ENCODE measurements at places on chromosomes 5 and 9.

DNA sequence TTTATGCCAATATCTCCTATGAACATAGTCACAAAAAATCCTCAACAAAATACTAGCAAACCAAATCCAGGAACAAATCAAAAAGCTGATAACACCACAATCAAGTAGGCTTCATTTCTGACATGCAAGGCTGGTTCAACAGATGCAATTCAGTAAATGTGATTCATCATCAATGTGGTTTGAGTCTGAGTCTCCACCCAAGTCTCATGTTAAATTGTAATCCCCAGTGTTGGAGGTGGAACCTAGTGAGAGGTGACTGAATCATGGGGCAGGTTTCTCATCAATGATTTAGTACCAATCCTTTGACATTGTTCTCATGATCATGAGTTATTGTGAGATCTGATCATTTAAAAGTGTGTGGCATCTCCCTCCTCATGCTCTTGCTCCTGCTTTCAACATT lies 1072.7 kb downstream of the NR2F1-AS1 start:
- DNase-seq, result no peak

- no peak for DNase-seq
Observed at GRCh38 chr5:95848701-95849100, 26.2 kb upstream of the GLRX start.

DNA sequence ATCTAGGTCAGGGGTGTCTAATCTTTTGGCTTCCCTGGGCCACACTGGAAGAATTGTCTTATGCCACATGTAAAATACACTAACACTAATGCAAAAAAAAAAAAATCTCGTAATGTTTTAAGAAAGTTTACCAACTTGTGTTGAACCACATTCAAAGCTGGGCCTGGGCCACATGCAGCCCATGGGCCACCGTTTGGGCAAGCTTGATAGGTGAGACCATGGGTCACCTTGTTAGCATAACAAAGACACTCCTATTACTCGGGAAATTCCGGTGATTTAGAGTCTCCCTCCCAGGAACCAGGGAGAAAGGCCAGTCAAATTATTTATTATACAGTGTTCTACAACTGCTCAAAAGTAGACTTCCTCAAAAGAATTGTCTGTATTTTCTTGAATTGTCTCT lies 12.7 kb downstream of the RECK start:
- DNase-seq, result no peak

DNA sequence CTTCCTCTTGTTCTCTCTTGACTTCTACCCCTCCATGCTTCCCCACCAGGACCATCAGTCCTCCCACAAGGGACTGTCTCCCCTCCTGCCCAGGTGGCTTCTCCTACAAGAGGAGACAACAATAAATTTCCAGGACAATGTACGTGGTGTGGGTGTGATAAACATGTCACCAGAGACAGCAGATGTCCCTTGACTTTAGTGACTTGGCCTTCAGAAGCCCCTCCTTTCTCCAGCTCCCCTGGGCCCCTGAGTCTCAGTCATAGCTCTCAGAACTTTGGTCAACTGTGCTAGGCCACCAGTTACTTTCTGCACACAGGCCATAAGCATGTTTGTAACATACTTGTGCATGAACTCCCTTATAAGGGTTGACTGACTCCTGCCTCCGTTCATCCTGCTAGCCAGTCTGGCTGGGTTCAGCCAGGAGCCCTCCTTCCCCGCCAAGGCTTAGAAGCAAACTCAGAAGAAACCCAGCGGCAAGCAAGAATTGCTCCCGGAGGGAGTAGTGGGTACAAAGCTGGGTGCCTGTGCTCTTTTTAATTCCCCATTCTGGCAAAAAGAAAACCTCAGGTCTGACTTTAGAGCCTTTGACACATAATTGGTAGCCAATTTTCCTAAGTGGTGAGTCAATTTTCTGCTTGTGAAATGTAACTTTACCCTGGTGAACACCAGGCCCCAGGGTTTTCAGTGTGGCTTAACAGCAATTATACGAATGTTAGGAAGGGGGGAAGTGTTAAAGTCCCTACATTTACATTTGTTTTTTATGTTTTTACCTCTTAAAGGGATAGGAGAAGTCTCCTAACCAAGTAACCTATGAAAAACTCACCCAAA lies 49.2 kb downstream of the EBF1 start:
- DNase-seq, result peak; percentile 26

Data from NCI-H2081 treated with DMSO at 0.1 percent for 48 hours (cell line).